RCC 7860 (cell line): ENCODE measurements at places on chromosomes 6 and 20.

- DNase-seq = no peak
Measured at GRCh38 chr6:112017760-112018537, 36.0 kb upstream of the CCN6 start.

GRCh38 chr6:46221222-46221793 is 50.5 kb upstream of the ENPP5 start:
- DNase-seq = peak; percentile 15

DNA sequence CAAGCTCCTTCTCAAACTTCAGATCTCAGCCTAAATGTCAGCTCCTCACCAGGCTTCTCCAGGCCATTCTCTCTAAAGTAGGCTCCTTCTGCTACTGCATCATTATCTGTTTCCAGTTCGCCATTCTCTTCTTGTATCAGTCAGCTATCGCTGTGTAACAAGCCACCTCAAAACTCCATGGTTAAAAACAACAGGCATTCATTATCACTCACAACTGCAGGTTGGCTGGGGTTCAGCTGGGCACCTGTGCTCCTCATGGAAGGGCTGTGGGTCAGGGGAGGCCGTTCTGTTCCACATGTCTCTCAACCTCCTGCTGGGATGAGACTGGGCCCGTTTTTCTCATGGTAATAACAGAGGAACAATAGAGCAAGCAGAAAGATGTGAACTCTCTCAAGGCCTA is 28.7 kb downstream of the PRND start:
- DNase-seq = no peak

DNA sequence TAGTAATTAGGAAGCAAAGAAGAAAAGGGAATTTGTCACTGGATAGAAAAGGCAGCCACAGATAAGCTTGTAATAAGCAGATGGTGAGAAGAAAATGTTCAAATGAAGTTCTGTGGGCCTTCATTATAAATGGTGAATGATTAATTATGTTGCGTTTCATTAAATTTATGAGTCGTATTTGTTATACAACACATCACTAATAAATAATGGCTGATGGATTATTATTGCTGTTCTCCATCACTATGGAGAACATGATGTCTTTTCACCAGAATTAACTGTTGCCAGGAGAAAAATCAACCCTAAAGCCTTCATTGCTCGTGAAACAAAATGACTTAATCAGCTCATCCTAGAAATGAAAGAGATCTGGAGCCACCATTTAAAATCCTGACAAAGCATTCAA is 158.5 kb downstream of the BTBD3 start:
- no peak for DNase-seq

- no peak for DNase-seq
Measured at GRCh38 chr20:51094221-51094620, 71.3 kb upstream of the KCNG1 start.

- peak; percentile 18 for DNase-seq
Measured at GRCh38 chr6:33745548-33745947, 1.2 kb downstream of the IP6K3 start.

DNA sequence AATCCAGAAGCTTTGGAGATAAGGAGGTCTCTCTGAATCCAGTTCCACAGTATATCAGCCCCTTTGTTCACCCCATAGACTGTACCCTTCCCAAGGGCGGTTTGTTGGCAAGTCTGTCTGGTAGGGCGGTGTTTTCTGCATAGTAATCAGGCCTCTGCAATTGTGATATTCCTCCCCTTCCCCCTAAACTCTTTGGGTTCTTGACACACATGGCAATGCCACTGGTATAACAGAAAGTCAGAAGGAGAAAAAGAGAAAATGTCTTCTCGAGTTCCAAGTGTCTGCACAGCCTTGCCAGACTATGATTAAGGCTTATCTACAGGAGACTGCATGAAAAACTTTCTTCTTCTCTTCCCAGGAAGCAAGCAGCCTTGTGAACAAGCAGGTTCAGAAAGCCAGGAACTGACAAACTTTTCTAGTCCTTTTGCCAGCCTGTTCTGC is 45.6 kb downstream of the FOXO3 start:
- DNase-seq = no peak

DNA sequence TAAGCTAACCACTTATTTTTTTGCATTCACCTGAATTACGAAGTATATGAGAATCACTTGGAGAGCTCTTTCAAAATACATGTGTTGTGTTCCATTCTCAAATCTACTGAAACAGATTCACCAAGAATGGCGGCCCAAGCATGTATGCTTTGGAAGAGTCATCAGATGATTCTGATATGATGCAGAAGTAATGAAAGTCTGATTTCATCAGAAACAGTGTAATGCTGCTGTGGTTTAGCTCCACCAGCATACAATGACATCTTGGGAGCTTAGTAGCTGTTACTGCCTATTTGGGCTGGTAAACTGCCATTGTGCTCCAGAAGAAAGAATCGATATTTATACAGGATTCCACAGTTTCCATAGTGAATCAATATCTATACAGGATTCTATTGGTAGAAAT is 52.9 kb downstream of the UBR2 start:
- no peak for DNase-seq

DNA sequence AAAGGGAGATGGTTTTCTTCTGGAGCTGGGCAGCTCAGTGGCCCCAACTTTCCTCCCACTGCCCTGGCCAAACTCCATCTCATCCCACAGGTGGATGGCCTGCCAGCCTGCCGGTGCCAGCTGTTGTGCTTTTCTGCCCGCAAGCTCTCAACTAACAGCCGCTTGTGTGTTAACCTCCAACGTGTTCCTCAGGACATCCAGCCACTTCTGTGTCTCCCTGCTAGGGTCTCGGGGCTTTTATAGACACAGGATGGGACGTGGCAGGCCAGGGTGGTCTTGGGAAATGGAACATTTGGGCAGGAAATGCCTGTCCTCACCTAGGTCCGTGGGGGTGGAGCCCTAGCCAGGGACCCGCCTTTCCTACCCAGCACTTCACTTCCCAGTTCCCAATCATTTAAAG is 171.1 kb upstream of the RGS17 start:
- no peak for DNase-seq

DNA sequence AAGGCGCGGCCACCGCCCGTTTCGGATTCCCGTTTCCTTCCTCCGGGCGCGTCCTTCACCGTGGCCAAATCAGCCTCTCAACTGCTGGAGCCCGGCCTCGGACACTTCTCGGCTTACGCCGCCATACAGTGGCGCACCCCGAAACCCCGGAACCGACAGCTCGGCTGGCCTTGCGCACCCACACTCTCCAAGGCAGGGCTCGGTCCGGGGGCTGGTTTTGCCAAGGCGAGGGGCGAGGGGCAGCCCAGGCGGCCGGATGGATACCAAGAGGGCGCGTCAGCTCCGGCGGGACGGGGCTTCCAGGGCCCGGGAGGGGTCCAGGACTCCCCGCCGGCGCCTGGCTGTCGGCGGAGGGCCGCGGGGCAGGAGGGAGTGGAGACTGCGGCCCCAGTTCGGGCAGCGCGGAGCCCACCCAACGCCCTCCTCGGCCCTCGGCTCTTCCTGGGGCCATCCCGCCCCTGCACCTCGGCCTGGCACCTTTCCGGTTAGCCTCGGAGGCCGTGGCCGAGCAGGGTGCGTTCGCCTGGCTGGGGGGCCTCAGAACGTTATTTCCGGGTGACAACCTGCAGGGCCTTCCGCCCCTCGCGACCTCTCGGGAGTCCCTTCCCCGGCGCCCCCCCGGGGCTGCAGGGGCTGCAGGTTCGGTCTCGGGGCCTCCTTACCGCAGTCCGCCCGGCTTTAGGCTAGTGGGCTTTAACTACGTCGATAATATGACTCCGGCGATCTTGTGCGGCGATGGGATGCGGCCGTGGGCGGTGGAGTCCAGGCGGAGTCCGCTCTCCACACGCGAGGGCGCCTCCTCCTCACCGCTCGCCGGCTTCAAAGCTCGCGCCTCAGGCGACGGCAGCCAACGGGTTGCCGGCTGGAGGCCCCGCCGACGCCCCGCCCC is 697 bp upstream of the CEP43 start:
- no peak for DNase-seq

GRCh38 chr6:147180926-147181325 is 23.3 kb upstream of the STXBP5 start:
- no peak for DNase-seq

GRCh38 chr6:3456898-3457709 is at the start of gene SLC22A23:
Gene SLC22A23 (minus strand): TSS chr6:3457050. CDS start chr6:3456559, 491 bp downstream.
- peak; percentile 20 for DNase-seq

- no peak for DNase-seq
Measured at GRCh38 chr6:108762394-108762793, 85.8 kb upstream of the ARMC2 start.

DNA sequence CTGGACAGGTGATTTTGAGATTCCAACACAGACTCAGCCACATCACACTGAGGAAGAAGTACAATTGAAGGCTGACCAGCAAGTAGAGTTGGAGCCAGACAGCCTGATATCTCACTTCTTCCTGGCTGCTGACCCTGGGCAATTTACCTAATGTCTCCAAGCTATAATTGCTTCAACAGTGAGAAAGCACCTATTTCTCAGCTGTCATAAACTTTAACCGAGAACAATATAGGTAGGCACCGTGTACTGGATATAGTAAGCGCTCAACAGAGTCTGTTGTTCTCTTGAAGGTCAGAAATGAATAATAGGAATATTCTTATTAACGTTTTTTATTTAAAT is 28.3 kb downstream of the STX7 start:
- DNase-seq = no peak

GRCh38 chr6:56947924-56948323 is 7.0 kb upstream of the BEND6 start:
- no peak for DNase-seq

DNA sequence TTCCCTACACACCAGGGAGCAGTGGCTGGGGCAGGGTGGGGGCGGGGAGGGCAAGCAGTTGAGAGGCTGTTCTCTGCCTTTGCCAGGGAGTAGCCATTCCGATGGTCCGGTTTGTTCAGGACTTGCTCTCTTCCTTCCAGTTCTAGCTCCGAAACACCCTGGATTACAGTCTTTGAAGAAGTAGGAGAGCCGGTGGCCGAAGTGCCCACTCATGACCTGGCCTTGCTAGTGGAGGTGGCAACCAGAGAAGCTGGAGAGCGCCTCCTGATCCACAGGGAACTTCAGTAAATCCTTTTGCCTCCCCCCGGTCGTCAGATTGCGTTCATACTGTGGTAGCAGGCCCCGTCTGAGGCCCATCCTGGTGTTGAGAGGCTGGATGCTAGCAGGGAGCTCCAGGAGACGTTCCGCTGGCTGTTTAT is 92.8 kb downstream of the ARID1B start:
- no peak for DNase-seq

DNA sequence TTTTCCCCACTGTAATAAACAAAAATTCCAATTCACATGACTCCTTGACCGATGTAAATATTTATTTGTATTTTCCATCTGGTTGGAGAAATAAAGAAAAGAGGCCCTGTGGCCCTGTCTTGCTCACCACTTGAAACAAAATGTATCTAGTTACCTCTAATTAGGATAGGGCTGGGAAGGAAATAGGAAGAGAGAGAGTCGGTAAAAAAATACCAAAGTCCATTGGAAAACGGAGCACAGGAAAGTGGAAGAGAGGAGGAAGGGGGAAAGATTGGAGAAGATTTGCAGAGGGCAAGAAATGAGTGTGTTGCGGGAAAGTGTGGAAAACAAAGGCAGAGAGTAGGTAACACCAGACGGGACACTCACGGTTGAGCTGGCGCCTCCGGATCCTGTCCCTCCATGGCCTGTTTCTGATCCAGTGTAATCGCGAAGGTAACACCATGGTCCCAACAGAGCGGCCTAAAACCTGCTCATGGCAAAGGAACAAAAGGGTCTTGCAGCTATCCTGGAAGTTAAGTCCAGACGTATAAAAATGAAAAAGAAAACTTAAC is 105.8 kb upstream of the RIPOR2 start:
- DNase-seq = no peak

DNA sequence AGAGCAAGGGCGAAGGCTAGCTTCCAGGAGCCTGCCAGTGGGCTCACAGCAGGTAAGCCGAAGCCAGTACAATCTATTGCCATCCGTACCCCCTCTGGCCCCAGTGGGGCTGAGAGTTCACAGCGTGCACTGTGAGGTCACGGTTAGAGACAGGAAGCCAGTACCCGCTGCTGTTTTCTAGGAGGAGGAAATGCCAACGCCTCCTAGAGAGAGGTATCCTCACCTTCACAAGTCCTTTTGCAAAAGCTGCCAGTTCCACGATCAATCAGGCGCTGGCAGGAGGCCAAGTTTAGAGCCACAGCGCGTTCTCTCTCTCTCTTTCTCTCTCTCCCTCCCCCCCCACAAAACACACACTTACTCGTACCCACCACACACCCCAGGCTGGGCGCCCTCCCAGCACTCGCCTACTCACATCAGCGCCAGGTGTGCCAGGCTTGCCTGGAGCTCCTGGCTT is 22.5 kb downstream of the COL9A1 start:
- DNase-seq = no peak

- no peak for DNase-seq
Measured at GRCh38 chr6:43292763-43293318, 5.2 kb upstream of the SLC22A7 start.

DNA sequence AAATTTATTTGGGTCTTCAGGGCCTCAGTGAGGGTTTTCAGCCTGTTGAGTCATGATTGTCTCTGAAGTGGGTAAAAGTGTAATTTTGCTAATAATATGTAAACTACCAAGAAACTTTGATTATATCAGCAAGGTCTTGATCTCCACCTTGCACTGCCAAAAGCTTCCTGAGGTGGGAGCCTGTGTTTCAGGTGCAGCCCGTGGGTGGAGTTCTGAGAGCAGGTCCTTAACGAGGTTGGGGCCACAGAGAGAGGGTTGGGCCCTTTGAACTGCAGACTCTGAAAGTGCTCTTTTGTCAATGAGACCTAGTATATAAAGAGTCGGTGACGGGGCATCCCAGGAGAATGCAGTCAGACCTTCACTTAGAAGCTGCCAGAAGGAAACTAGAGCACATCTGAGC is 129.7 kb upstream of the MAP3K4 start:
- DNase-seq = no peak

DNA sequence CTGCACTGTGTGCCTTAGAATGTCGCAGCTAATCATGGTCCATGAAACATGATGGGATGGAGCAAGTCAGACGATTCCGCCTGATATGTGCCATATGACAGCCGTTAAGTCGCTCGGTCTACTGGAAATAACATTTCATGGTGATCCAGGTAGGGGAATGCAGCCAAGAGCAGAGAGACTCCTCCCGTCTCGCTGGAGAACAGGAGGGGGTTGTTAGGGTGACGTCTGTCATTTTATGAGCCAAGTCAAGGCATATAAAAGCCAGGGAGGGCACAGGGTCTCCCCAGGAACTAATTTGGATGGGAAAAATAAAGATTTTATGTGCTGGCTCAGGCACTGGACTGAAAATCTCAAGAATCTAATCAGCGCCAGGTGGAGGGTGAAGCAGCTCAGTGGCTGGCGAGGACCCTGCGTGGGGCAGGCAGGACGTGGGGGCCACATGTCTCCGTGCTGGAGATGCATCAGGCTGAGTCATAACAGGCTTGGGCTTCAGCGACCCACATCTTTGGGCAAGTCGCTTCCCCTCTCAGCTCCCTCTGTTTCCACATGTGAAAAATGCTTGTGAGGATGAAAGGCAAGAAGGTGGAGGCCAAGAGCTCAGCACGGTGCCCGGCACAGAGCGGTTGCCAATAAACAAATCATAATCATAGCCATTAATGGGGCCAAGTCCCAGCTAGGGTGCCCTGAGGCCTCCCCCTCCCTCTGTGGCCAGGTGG is 234.6 kb downstream of the ANKRD60 start:
- DNase-seq = peak; percentile 59

- DNase-seq = no peak
Measured at GRCh38 chr6:28979679-28980078, 25.4 kb downstream of the ZNF311 start.
